ENCODE measurements at places on chromosomes 1 and 21.

GRCh38 chr1:70319750-70320149 is 34.8 kb downstream of the ANKRD13C start:
- DNase-seq = no peak

DNA sequence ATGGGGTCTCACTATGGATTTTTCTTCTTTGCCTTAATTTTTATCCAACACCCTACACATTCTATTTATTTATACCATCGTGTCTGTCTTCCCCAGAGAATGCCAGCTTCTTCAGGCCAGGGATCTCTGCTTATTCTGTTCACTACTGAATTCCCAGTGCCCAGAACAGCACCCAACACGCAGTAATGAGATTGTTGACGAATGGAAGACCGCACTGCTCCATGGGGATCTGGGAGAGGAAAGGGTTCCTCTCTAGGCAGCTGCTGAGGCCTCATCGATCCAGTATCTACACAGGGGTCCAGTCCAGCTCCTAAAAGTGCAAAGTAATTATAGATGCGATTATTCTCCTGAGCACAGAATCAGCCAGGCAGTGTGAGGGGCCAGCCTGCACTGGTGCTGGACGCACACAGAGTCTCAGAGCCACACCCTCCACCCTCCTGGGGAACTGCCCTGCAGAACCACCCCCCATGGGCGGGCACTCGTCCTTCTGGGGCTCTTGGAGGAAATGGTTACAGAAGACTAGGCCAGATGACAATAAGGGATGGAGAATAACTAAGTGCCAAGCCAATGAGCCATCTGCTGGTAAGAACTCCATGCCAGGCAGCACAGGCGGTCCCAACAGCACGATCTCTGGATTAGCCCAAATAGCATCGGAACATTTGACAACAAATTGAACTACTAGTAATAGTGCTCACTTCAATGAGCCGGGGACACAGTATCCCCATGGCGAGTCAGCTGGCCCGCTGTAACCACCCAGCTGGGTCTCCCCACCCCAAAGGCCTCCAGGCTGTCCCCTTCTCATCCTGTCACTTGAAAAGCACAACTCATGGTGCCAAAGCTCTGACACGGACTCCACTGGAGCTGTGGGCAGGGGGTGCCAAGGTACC is 1.7 kb upstream of the PDE9A start:
- DNase-seq = no peak

- no peak for DNase-seq
These were observed 338.1 kb downstream of the PAPPA2 start for GRCh38 chr1:176800978-176801513.

DNA sequence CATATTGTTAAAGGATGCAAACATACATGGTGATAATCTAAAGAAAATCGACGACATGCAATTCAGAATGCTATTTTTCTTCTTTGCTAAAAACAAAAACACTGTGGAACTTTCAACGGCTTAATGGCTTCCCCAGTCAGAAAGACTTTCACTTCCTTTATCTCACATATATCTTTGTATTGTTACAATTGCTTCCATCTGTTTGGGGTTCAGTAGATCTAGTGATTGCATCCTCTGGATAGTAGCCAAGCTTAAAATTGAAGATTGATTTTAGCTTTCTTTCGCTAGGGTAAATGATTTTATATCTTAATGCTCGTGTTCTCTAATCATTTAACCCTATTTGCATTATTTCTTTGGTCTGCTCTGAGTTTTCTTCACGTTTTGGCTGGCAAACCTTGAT is 31.8 kb upstream of the ADAMTS1 start:
- DNase-seq = no peak
